Renal pelvis (tissue), 12 donors: ENCODE measurements at places on chromosomes 6 and 20. TPM values are rescaled to one million over a fixed set of nuclear protein-coding genes. Genes with fewer than 3 reads are reported as not detected.

DNA sequence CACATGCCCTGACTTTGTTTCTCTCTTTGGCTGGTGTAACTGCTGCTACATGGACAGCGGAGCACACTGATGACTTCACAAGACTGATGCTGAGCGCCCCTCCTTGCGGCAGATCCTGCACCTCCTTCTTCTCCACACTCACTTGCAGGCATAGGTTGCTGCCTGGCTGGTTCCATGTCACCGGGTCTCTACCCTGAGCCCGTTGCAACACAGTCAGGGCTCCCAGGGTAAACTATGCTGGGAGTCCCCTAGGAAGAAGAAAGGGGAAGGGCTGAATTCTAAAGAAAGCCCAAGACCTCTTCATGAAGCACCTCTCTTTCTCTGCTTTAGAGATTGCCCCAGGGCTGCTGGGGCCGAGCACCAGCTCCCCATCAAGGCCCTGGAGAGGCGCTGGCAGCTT, 83.3 kb upstream of the DUSP22 start:
- DNase-seq = no peak

DNA sequence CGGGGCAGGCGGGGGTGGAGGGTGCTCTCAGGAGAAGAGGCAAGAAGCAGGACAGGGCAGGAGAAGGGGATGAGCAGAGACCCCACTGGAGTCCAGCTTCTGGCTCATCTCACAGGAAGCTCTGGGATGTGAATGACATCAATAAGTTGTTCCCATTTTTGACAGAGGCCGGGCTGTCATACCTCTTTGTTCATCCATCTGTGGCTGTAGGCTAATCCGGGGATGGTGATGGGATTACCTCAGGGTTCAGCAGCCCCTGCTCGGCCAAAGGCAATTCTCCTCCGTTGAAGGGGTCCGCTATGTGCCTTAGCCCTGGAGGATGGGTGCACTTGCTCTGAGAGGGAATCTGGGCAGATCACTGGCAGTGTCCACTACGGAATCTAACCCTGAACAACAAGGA, 3.3 kb upstream of the TMC2 start:
- no peak for DNase-seq

DNA sequence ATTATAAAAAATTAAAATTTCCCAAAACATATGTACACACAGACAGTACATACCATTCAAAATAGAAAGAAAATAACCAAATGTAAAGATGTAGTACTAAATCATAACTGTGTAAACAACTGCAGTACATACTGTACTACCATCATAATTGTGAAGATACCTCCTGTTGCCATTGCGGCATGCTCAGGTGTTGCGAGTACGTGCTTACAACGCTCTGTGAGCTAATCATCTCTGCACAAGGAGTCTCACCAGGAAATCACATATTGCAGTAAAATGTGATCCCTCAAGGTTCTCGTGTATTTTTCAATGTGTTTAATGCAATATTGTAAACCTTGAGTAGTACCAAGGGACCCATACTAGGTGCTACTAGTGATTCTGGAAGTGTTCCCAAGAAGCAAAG, 22.9 kb downstream of the ASIP start:
- DNase-seq = no peak

GRCh38 chr6:158059108-158059507, 77.4 kb downstream of the SYNJ2 start:
- no peak for DNase-seq

GRCh38 chr6:138517635-138518034, 18.3 kb upstream of the NHSL1 start:
- DNase-seq = no peak

- no peak for DNase-seq
Observed at GRCh38 chr6:37092923-37093727, 76.8 kb upstream of the PIM1 start.

GRCh38 chr6:49030251-49031020, 432.6 kb downstream of the MMUT start:
- DNase-seq = no peak

- DNase-seq = no peak
Observed at GRCh38 chr6:144921206-144921975, 636.3 kb downstream of the UTRN start.

GRCh38 chr20:60427516-60427915, 469.3 kb downstream of the CDH26 start:
- DNase-seq = no peak

DNA sequence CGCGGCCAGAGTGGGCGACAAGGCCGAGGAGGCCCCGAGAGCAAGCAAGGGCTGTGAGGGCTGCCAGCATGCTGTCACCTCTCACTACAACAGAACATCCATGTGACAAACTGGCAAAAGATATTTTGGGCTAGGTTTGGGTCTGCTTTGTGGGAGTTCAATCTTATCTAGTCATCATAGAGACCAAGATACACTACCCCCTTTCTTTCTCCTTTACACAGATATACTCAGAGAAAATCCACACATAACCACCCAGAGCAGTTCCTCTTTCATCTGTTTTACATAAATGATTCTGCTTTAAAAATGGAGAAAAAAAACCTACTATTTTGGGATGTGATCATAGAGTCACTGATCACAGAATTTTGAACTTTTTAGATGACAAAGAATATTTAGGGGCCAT, 16.8 kb downstream of the SOX4 start:
- no peak for DNase-seq

DNA sequence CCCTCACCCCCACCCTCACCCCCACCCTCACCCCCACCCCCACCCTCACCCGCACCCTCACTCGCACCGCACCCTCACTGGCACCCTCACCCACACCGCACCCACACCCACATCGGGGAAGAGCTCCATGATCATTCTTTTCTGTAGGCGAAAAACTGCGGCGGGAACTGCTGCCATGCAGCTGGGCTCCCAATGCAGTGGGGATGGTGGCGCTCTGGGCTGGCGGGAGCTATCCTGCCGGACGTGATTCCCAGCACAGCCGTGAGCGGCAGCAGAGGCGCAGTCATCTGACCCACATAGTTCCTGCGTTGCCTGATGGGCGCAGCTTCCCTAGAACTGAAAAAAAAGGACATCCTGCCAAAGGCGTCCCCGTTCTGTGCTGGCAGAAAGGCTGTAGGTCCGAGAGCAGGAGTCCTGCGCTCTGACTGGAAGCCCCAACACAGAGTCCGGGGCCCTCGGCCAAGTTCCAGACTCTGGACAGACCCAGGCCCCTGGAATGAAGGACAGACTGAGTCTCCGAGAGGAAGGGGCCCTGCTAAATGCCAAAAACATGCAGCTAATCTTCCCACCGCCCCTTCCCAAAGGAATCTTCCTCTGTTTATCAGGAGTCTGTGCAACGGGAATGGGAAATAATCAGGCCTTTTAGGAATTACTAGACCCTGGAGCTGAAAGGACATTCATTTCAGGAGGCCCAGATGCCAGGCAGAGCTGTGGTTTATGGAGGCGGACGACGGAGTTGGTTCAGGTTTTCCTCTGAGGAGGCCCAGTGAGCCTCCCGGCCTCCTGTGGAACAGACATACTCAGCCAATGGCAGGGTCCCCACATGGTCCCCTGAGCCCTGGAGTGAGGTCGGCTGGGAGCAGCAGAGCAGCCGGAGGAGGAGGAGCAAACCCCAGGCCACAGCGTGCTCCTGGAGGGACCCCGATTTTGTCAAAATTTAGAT, 14.1 kb upstream of the TCFL5 start:
- peak; percentile 60 for DNase-seq

GRCh38 chr6:16162003-16162402, 33.1 kb downstream of the MYLIP start:
- DNase-seq = no peak

DNA sequence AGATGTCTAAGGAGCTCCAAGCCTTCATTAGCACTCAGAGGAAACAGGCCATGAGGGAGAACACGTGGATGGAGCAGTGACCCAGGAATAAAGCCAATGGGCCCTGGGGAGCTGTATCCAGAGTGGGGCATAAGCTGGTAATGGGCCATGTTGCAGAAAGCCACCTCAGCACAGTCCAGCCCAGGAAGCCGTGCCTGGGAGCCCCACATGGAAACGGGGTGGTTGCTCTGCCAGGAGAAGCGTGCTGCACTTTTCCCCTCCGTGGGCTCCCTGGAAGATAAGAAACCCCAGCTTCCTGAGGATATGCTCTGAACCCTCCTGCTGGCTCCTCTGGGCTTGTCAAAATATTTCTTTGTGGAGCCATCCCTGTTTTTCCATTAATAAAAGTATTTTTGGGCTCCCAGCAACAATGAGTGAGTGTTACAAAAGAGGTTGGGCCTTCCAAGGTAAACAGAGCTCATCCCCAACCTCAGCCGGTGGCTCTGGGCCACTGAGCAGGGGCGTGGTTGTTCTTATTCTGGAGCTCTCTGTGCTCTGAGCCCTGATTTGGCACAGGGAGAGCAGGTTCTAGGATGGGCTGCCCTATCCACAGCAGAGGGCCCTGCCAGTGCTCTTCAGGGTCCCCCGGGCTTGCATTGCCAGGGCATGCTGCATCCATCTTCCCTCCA, 31.2 kb upstream of the NFATC2 start:
- no peak for DNase-seq

- DNase-seq = no peak
Observed at GRCh38 chr6:141610741-141611140, 522.0 kb upstream of the GJE1 start.

GRCh38 chr6:38644951-38645350, 5.2 kb upstream of the BTBD9 start:
- no peak for DNase-seq

DNA sequence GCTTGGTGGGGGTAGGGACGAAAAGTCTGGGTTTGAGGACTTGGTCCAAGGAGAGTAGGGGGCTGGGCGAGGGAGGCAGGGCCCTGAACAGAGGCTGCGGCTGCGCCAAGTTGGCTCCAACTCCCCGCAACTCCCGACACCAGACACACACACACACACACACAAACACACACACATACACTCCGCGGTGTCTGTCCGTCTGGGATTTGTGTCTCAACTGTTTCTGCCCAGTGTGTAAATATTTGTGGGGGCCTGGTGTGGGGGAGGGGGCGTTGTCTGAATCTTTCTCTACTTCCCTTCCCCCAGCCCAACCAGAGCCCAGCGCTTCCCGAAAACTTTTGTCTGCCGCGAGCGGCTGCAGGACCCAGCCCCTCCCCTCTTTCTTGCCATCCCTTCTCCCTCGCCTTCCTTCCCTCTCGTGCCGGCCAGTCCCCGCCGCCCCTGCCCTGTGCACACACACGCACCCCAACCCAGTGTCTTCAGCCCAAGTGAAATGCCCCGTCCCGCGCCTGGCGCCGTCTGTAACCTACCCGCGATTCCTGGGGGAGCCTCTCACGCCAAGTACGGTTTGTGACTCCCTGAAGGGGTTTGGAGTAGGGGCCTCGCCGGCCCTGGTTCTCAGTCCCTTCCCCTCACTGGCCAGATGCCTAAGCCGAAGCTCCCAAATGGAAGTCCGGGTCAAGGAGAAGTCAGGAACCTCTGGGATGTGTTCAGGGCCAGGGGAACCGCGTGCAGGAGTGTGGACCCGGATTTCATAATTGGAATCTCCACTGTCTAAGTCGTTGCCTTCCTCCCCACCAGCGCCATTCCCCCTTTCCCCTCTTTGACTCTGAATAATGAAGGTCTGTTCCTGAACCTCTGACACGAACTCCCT, 904 bp downstream of the MDFI start:
- DNase-seq = no peak

DNA sequence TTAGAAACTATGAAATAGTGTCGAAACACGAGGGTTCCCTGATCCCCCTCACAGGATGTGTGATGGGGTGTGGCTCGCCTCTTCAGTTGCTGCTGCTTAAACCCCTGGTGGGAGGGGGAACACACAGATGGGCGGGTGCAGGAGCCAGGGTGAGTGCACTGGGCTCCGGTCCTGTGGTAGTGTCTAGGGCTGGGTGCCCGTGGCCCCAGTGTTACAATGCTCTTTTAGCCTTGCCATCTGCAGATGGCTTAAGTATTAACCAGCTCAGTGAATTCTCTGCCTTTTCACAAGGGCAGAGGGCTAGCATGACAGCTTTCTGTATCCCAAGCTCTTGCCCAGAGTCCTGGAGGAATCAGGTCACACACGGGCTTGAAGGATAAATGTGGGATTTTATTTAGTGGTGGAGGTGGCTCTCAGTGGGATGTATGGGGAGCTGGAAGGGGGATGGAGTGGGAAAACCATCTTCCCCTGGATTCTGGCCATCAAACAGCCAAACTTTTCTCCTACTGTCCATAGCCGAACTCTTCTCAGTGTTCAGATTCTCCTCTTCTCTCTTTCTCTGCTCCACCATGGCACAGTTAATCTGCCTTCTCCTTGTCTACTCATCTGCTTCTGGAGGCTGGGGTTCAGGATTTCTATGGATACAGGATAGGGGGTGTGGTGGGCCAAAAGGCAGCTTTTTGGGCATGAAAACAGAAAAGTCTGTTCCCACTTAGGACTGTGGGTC, 659.0 kb downstream of the EPM2A start:
- DNase-seq = no peak

The DEFB124 gene
- polyA plus RNA-seq = not detected

The SLC52A3 gene
- 5.9 TPM for polyA plus RNA-seq

The MYLK4 gene
- polyA plus RNA-seq = 1.7 TPM

The CYP39A1 gene
- 8.1 TPM for polyA plus RNA-seq

The CCN6 gene
- 2.9 TPM for polyA plus RNA-seq

The REV3L gene
- 39.8 TPM for polyA plus RNA-seq

The TXNDC5 gene
- 97.1 TPM for polyA plus RNA-seq

The PMEPA1 gene
- 16.2 TPM for polyA plus RNA-seq

The MCHR2 gene
- not detected for polyA plus RNA-seq

The LKAAEAR1 gene
- polyA plus RNA-seq = 0.36 TPM
